Psoas muscle (tissue), 8 donors: ENCODE measurements at places on chromosomes 2 and 18. TPM values are rescaled to one million over a fixed set of nuclear protein-coding genes. Genes with fewer than 3 reads are reported as not detected.

DNA sequence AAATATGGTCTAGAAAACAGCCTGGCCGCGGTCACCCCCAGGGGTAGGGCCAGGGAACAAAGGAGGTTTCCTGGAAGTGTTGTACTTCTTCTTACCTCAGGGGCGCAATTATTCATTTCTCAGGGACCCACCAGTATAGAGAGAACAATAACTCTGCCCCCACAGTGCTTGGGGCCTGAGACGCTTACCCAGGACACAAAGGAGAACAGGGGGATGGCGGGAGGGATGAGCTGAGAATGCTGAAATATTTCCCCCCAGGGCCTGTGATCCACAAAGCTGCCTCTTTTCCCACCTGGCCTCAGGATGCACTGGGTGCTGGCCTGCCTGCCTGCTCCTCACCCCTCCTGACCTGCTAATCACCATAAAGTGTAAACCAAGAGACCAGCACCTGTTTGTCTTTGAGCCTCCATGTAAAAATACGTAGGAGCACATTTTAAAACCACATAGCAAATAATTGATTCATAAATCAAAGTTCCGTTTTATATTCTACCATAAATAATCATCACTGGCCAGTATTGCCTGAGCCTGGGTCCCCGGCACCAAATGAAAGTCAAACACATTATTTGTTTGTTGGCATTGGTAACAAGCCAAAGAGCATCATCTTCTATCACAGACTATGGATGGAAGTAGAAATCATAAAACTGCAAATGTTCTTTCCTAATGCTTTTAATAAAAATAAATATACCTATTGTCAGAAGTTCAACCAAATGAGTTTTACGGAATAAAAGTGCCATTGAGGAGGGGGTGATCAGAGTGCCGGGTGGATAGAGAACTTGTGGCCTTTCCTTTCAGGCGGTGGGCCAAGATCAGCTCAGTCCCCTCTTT lies 67.3 kb upstream of the RMDN2 start:
- DNase-seq, result no peak

DNA sequence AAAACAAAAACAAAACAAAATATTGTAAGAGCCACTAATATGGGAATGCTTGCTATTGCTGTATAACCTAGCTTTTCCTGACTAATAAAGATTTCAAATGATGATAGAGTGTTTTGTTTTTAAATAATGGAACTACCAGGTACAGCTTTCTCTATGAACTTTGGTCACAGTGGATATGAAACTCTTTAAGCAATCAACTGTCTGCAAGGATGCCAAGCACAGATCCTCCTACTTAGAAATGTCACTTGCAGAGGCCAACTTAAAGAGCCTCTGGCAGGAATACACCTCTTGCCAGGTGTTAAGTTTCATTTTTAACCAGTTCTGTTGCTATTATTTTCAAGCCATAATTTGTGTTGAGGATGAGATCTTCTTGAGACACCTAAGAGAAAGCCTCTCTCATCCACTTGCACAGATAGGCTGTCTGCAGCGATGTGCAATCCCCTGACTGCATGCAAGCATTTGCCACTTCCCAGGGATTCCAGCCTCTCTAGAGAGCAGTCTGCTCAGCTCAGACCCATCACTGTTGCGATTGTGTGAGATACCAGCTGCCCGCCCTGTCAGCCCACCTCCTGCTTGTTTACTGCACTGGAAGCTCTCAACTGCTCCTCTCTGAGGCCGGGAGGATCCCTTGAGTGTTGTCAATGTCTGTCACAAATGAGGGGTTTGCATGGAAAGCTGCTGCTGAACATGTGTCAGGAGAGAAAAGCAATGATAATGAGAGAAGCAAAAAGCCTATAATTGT lies 86.1 kb upstream of the SCG2 start:
- DNase-seq, result no peak

GRCh38 chr2:20994130-20994529 lies 49.7 kb downstream of the APOB start:
- no peak for DNase-seq

GRCh38 chr2:23689891-23690290 lies 237.0 kb downstream of the ATAD2B start:
- peak; percentile 38 for DNase-seq

Gene TMEM198
- total RNA-seq, result 0.88 TPM

Gene HOXD1
- total RNA-seq, result 0.12 TPM

Gene BBS5
- 9.3 TPM for total RNA-seq
